Suppressor macrophage (primary cell): ENCODE measurements at places on chromosomes 13 and 19.

DNA sequence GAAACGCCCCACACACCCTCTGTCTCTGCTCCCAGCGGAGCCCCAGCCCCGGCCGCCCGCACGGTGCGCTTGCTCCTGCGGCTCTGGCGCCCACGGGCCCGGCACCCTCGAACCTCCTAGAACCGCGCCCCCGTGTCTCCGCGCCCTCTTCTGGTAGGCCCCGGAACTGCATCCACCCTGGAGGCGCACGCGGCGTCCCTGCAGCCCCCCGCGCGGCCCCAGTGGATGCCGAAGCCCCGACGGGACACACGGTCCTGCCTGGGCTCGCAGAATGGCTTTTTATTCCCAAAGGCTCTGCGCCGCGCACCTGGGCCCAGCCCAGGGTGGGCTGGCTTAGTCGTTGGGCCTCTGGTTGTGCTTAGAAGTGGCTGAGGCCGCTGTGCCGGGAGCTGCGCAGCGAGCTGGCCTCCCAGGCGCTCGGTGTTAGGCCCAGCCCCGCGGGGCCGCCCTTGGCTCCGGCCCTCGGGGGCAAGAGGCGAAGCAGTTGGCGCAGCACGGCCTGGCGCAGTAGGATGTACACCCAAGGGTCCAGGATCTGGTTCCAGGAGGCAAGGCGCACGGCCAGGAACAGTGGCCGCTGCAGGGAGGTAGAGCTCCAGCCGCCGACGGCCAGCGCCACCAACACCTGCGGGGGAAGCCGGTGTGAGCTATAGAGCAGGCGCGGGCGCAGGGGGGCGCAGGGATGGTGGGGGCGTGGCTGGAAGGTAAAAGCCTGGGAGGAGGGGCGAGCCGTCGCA, 2.8 kb downstream of the PTGER1 start:
- peak; percentile 69 for DNase-seq

- DNase-seq: peak; percentile 48
Observed at GRCh38 chr19:16303755-16304154, 20.9 kb upstream of the KLF2 start.

- DNase-seq: peak; percentile 20
Observed at GRCh38 chr13:90798381-90798780, 549.1 kb upstream of the MIR17HG start.

- no peak for DNase-seq
Observed at GRCh38 chr13:45823583-45823982, 28.0 kb downstream of the SIAH3 start.

DNA sequence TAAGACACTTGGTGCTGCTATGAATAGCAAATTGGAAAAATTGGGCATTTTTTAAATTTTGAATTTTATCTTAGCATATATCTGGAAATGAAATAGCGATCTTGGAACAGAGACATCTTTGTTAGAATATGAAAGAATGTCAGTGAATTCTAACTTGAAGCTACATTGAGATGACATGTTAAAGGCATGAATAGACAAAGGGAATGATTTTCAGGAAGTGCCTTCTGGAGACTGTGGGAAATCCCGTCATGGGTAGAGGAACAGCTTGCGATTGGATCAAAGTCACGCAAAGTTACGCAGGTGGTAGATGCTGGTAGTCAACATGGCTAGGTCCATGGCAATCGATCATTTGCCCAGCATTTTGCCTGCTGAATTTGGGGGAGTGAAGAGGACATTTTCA, 43.5 kb downstream of the LRCH1 start:
- DNase-seq: peak; percentile 63

- no peak for DNase-seq
Observed at GRCh38 chr13:99391781-99392469, 84.7 kb upstream of the GPR183 start.

DNA sequence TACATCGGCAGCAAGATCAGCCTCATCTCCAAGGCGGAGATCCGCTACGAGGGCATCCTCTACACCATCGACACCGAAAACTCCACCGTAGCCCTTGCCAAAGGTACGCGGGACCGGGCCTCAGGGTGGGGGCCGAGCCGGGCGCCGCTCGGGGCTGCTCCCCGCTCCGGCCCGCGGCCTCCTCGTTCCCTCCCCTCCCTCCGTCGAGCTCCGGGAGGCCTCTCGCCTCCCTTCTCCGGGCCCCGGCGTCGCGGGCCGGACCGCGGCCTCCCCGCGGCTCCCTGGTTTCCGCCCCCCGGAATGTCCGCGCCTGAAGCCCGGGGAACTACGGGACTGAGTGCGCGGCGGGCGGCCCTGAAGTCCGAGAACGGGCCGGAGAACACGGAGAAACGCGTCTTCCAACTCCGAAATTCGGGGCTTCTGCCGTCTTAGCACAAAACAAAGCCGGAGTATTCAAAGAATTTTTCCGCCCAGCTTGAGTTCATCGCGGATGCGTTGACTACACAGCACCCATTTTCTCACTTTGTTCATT, 423 bp downstream of the LSM14A start:
- DNase-seq: peak; percentile 35

DNA sequence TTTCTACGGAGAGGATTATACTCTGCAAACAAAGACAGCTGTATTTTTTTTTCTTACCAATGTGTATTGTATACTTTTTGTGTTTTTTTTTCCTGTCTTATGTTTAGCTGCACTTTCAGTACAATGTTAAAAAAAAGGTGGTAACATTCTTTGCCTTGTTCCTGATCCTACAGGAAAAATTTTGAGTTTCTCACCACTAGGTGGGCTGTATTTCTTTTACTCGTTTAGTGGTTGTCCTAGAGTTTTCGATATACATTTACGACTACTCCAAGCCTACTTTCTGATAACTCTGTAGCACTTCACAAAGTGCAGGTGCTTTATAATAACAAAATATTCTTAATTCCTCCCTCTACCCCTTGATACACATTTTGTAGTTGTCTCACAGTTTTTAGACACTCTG, 652.2 kb downstream of the UQCRFS1 start:
- no peak for DNase-seq

DNA sequence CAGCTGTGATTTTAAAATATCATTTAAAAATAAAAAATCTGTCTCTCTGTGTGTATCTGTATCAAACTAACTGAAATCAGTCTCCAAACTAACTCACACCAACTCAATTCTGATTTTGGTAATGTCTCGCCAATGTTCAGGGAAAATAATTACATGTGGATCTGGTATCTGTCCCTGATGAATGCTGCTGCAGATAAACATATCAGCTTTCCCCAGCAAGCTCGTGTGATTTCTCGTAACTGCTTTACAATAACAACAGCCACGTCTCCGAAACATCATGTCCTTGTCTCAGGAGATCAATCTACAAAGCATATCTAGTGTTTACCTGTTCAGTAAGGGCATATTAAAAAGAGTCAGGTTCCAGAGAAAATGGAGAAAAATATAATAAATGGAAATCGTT, 129.0 kb downstream of the IRS2 start:
- no peak for DNase-seq

- DNase-seq: no peak
Observed at GRCh38 chr13:76163761-76164160, 527.6 kb downstream of the LMO7 start.

DNA sequence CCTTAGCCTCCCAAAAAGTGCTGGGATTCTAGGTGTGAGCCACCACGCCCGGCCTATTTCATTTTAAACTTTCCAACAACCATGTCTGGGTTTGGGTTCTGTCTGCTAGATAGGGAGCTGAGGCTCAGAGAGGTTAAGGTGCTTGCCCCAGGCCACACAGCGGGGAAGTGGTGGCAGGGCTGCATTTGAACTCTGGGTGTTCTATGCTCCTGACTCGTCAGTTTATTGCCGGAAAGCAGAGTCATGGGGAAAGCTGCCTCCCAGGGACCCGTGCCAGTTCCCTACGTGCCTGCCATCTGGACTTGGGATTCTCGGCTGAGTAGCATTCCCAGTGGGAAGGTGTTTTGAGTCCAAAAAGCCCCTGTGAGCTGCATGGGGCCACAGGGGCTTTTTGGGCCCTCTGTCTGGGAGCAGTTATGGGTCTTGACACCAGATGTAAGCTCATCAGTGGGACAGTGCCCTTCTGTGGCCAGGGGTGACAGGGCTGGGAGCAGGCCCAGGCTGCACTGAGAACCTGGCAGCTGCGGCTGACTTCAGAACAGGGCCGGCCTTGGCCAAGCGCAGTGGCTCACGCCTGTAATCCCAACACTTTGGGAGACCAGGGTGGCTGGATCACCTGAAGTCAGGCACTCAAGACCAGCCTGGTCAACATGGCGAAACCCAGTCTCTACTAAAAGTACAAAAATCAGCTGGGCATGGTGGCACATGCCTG, 10.9 kb downstream of the RFX1 start:
- no peak for DNase-seq

- DNase-seq: peak; percentile 84
Observed at GRCh38 chr19:35204799-35205732, 23.5 kb downstream of the FAM187B start.

DNA sequence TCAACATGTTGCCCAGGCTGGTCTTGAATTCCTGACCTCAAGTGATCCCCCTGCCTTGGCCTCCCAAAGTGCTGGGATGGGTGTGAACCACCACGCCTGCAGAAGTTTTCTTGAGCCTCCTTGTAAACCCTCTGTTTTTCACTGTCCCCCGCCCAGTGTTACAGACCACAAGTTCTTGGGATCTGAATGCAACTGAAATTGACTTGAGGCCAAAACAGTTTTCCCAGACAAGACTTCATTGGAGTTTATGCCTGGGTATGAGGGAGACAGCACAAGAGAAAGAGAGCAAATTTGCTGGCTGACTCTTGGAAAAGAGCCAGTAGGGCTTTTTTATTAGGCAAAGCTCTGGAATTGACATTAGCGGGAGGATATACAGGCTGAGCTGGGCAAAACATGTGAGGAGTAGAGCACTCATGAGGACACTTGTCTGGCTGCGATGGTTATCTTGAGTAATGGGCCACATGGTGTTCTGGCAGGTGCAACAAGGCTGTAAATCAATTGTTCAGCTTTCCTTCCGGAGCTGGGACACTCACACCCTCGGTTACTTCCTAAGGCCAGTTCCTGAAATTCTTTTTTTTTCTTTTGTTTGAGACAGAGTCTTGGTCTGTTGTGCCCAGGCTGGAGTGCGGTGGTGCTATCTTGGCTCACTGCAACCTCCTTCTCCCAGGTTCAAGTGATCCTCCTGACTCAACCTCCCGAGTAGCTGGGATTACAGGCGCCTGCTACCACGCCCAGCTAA, 12.7 kb upstream of the HNRNPL start:
- peak; percentile 29 for DNase-seq

DNA sequence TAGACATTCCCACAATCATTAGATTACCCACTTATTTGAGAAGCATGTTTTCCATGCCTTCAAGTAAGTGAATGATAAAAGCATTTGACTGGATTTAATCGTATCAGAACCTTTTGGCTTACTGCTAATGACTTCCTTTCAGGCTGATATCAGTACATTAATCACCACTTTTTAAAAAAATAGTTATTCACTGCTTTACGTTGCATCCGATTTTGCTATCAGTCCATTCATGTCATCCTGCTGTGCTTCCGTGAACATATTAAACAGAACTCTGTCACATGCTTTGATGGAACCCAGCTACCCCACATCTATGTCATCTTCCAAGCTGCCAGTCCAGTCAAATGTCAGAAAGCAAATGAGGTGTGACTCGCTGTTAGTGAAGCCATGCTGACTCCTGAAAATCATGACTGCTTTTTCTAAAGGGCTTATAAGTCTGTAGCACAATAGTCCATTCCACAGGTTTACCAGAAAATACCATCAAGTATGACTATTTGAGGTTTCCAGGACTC, 440.9 kb downstream of the IRS2 start:
- no peak for DNase-seq

- no peak for DNase-seq
Observed at GRCh38 chr19:14516746-14517438, 1.3 kb downstream of the DNAJB1 start.

DNA sequence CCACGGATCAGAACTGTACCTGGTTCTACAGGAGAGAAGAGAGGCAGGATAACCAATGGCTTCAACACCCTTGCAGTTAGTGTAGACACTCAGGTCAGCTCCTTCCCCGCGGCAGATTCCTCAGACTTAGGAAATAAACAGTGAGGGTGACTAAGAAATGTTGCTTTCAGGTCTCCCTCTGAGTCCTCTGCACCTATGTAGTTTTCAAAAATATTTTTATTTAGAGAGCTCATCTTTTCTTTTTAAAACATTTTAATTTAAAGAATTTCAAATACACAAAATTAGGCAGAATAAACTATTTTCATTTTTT, 195.2 kb downstream of the KLF12 start:
- no peak for DNase-seq
